Coronary artery (tissue), 2 donors: ENCODE measurements at places on chromosomes 3 and 15.

DNA sequence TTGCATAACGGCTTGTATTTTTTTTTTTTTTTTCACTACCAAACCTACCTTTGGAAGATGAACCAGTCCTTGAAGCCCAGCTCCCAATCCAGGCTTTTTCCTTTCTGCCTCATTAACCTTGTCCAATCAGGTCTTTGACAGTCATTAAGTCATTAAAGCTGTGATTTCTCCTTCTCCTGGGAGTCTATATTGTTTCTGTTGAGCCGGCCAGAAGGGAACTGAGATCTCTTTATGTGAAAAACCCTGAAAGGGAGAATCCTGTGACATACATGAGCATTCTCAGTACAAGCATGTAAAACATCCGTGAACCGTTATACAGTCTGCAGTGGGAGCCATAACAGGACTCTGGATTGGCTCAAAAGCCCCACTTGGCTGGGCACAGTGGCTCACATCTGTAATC, 40.0 kb downstream of the ZNF589 start:
- no peak for DNase-seq

DNA sequence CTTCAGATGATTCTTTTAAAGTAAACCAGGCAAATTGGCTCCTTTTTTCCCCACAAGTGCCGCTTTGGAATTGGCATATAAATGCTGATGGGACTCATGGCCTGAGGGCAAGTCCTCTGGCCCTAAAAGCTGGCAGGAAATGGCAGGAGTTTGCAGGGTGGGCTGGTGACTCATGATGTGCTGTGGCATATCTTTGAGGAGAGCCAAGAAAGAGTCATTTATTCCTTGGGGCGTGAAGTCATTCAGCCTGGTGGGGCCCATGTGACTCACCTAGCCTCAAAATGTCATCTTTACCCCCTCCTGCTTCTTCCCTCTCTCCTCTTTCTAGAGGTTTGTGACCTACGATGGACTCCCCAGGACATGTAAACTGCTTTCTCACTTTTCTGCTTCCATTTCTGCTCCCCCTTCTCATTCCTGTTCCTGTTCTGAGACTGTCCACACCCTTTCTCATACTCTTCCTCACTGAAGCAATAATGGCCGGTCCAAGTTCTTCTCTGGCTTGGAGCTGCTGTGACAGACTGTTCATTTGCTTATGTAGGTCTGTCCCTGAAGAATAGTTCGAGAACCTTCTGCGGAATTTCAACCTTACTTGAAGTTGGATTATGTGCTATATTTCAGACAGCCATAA, 326.1 kb downstream of the SATB1 start:
- DNase-seq: no peak

DNA sequence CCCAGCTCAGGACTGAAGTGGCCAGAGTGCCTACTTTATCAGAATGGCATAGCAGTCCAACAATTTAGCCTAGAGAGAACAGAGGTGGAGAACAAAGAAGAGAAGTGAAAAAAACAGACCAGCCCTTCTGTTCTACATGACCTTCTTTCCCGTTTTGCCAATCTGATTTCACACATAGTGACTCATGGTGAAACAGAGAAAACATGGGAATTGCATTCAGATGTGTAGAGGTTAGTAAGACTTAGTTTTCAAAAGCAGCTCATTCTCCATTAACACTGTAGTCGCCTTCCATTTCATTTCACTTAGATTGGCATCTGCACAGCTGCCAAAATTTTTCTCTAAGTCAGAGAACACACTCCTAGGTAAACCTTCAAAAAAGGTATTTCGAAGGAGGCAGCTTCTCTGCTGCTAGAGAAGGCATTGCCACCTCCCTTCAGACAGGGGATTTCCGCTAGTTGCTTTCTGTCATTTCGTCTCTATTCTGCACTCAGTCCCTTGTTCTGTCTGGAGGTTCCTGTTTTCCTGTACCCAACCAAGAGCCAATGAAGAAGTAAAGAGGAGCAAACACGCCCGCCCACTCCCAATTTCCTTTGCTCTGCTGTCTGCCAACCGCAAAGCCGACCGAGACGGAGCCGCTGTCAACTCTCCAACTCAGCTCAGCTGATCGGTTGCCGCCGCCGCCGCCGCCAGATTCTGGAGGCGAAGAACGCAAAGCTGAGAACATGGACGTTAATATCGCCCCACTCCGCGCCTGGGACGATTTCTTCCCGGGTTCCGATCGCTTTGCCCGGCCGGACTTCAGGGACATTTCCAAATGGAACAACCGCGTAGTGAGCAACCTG, at the start of gene ARL6IP5:
ARL6IP5 (plus strand) TSS at position 612 of the 842 bp plus-strand sequence; CDS start at position 723, 111 bp downstream.
- peak; percentile 95 for DNase-seq

DNA sequence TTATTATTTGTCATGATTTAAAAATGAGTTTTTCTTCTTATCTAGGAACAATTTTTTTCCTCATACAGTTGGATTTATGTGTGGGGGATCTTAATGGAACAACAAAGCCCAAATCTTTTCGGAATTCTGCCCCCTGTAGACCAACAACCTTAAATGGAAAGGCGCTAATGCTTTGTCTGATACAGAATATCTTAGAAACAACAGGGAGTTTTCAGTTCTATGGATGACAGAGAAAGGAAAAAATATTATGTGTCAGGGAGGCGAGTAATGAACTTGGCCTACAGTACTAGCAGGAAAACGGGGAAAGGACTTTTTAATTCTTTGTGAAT, 592 bp downstream of the MOBP start:
- no peak for DNase-seq

GRCh38 chr3:131388490-131388799, 6.9 kb downstream of the NUDT16 start:
- no peak for DNase-seq

DNA sequence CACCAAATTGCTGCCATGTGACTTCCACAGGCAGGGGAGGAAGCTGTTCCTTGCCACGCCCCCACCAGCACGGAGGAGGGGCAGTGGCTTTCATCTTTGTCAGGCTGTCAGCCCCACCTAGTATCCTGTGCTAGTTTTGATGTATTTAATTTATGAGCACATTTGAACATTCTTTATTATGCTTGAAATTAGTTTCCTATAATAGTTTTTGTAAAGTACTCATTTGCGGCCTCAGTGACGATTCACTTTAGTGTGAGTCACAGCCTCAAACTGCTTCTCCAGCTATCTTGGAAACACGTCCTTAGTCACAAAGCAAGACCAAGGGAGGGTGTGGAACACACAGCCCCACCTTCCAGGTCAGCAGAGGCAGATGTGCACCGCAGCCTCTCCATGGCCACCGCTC, 239.9 kb upstream of the ATP10A start:
- no peak for DNase-seq

DNA sequence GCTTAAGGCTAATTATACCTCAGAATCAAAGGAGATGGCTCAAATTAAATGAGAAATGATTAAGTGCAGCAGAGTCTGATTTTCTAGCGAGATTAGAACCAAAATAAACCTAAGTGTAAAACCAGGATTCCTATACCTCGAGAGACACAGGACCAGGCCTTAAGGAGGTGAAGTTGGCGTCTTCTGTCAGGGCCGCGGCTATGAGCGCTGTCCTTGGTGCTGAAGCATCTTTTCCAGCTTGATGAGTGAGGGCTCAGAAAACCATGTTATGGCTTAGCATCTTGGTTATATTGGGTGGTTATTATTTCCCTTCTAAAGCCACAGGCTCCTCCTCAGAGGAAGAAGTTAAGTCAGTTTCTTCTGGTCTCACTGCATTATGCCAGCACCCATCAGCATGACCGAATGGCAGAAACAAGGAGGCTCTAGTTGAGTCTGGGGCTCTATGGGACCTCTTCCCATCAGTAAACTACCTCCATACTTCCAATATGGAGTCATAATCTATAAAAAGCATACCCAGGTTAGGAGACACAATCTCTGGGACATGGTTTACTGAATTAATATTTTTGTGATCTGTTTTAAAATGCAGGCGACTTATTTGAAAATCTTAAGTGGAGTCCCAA, 120.1 kb upstream of the NMNAT3 start:
- no peak for DNase-seq

- DNase-seq: no peak
Observed at GRCh38 chr3:110181226-110181625, 843.9 kb upstream of the DPPA4 start.

- DNase-seq: peak; percentile 75
Observed at GRCh38 chr3:120432150-120432860, 18.5 kb downstream of the FSTL1 start.

DNA sequence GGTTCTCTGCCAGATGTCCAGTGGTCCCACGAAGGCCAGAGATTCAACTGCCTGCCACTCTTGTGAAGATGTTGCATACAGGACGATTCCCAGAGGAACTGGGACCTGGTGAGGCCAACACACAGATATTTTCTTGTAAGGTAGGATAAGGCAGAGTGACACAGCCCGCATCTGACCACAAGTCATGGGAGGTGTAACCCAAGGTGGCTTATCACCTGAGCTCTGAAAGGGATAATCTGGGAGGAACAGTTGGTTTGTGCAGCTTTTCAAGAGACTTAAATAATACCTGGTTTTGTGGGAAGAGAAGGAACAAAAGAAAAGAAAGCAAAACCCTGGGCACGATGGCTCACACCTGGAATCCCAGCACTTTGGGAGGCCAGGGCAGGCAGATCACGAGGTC, 39.8 kb upstream of the NR2F2 start:
- DNase-seq: no peak

GRCh38 chr15:69720536-69720935, 267.9 kb downstream of the RPLP1 start:
- no peak for DNase-seq

DNA sequence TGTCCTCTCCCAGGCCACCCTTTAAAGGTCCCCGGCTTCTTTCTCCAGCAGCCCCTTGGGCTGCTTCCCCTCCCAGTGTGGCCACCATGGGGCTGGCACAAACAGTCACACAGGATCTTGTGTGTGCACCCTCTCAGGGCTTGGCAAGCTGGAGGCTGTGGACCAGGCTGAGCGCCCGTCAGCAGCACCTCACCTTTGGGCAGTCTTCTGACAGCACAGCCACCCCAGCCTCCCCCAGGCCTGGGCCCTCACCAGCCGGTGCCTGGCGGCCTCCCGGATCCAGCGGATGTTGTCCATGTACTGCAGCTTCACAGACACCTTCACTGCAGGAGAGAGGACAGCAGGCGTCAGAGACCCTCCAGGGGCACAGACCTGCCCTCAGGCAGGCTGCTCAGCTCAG, 20.1 kb upstream of the ZXDC start:
- no peak for DNase-seq

DNA sequence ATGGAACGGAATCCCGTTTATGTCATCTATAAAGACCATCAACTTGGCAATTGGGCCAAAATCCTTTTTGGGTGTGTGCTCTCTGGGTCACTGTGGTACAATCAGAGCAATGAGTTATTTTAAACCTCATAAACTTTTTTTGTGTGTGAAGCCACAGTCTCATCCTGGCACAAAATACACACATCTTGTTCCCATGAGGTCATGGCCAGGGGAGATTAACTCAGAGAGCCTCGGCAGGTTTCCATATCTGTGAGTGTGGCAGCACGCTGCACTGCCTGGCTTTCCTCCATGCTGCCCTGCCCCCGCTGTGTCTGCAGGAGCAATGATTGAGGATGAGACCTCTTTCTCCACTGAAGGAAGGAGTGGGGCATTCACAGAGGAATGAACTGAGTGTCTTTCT, 54.0 kb upstream of the DLG1 start:
- no peak for DNase-seq

GRCh38 chr3:170811928-170812591, 57.9 kb downstream of the RPL22L1 start:
- DNase-seq: no peak
